ENCODE measurements at places on chromosomes 6 and 20. TPM values are rescaled to one million over a fixed set of nuclear protein-coding genes. Genes with fewer than 3 reads are reported as not detected.

Gene CLDN20
- not detected for total RNA-seq

Gene OPN5
- not detected for total RNA-seq

GRCh38 chr6:81820422-81820821 lies 67.9 kb upstream of the TENT5A start:
- H3K27me3 ChIP-seq: no peaks in the 10 kb centered on the region
- H3K4me3 ChIP-seq: no peak overlapping the region
- H3K4me1 ChIP-seq: no peaks in the 10 kb centered on the region
- H3K36me3 ChIP-seq: no peaks in the 10 kb centered on the region
- no peak overlapping the region for H3K27ac ChIP-seq

GRCh38 chr6:36677059-36677749 lies 1.3 kb upstream of the CDKN1A start:
- peaks cover 6% of the 10 kb centered on the region for H3K4me1 ChIP-seq
- H3K4me3 ChIP-seq: no peak overlapping the region
- no peaks in the 10 kb centered on the region for H3K36me3 ChIP-seq
- H3K27me3 ChIP-seq: no peaks in the 10 kb centered on the region
- no peak overlapping the region for H3K27ac ChIP-seq

DNA sequence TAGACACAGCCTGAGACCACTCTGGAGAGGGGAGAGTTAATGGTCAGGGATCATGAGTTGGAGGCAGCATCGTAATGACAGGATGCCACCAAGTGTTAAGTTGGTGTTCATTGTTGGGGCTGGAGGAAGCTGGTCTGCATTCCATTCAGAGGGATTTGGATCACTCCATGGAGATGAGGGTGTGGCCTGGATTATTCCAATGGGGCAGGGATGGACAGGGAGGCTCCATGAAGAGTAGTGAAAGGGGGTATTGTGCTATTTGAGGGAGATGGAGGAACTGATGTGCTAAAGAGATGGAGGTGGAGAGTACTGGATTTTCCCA lies 1.1 kb downstream of the SAPCD1 start:
- DNase-seq: no peak
- no peaks in the 10 kb centered on the region for H3K36me3 ChIP-seq
- no peaks in the 10 kb centered on the region for H3K27me3 ChIP-seq

- H3K4me1 ChIP-seq: no peaks in the 10 kb centered on the region
- H3K27ac ChIP-seq: no peak overlapping the region
- H3K4me3 ChIP-seq: no peak overlapping the region
- H3K27me3 ChIP-seq: no peaks in the 10 kb centered on the region
- H3K36me3 ChIP-seq: no peaks in the 10 kb centered on the region
- no peak for DNase-seq
Measured at GRCh38 chr6:131929264-131929663, 21.9 kb downstream of the CCN2 start.

Measured in naive thymus-derived CD4-positive, alpha-beta T cell (primary cell).